ENCODE measurements at places on chromosomes 11 and 22. TPM values are rescaled to one million over a fixed set of nuclear protein-coding genes. Genes with fewer than 3 reads are reported as not detected.

DNA sequence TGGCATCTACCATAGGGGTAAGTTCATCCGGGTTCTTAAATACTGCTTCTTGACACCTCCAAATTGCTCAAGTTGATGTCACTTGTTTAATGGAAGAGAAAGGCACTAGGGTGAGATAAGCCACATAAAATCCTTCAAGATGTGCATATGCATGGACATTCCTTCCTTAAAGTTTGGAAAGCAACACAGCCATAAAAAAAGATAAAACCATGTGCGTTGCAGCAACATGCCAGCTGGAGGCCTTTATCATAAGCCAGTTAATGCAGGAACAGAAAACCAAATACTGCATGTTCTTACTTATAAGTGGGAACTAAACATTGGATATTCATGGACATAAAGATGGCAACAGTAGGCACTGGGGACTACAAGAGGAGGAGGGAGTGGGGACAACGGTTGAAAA, 8.0 kb upstream of the IL18BP start:
- DNase-seq = no peak

DNA sequence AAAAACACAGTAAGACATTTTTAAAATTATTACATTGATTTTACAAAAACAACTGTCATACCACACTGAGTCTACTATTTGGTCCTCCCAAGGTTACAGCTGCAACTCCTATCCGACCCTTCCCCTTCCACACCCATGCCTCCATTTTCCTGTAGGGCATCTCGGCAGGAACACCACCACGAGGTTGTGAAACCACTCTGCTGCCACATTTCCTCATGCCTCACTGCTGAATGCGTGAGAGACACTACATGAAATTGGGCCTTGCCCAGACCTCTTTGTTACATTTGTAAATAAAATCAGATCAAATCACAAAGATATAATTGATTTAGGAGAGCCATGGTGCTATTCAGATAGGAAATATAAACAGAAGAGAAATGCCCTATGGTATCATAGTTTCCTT, 2.0 kb downstream of the ARHGAP32 start:
- DNase-seq = no peak

The NRIP3 gene
- total RNA-seq = 17.9 TPM

- no peak for DNase-seq
These were observed 8.2 kb downstream of the ROBO4 start for GRCh38 chr11:124889191-124890091.

The SPI1 gene
- total RNA-seq = 0.78 TPM

DNA sequence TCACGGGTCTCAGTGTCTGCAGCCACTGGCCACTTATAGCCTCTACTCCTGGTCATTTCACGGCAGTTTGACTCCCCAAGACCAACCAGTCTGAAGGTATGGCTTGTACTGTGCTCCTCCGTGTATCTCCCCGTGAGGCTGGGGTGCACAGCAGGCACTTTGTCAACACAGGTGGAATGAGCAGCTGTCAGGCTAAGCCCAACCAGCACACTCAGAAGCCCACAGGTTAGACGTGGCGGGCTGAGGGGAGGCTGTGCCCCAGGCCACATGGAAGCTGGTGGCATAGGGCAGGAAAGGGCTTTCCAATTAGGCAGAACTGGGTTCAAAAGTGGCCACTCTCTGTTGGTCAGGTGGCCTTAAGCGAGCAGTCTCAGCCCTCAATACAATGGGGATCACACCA, 7.0 kb downstream of the TP53I11 start:
- DNase-seq = no peak

DNA sequence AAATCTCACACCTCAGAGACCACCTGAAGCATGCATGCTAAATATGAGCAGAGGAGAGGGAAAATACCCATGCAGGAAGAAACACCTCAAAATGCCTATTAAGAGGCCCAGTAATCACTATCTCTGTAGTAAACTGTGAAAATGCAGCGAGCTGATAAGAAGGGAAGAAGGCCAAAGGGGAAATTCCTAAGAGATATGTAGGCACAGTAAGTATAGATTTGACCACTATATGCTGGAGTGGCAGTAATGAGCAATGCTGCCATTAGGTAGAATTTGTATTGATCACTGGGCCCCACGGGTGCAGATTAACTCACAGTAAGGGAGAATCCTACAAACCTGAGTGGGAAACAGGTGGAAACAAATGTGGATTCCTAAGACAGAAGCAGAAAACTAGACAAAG, 1813.1 kb upstream of the RAG2 start:
- no peak for DNase-seq

DNA sequence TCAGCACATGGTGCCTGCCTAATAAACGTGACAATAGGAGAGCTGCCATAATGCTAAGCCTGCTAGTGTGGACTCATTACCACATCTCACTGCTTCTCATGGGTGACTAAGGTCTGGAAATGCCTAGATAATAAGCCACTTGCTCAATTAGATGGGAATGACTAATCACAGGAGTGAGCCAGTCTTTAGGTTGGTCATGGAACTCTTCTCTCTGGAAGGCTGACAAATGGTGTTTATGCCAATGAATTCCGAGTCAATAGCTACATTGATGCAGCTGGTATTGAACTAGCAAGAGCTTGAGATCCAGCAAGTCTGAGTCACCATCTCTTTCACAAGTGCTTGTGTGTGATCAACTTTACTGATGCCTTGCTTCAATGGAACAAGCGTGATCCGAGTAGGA, 334.9 kb downstream of the OPCML start:
- DNase-seq = no peak

The OR6M1 gene
- total RNA-seq = not detected

DNA sequence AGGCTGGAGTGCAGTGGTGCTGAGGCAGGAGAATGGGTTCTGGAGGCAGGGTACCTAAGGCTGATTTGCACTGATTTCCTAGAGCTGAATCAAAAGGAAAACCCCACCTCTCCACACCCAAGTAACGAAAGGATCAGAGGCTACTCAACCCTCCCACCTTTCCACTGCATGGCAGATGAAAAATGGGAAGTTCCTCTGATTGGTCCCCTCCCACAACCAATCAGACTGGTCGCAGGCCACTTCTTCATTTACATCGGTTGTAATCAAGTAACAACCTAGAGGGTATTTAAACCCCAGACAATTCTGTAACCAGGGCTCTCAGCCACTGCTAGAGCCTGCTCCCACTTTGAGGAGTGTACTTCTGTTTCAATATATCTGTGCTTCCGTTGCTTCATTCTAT, 18.6 kb upstream of the PARVB start:
- no peak for DNase-seq
